ENCODE measurements at places on chromosomes 11 and 22. TPM values are rescaled to one million over a fixed set of nuclear protein-coding genes. Genes with fewer than 3 reads are reported as not detected.

The GUCY1A2 gene
- 0.10 TPM for total RNA-seq

The OR8A1 gene
- not detected for total RNA-seq

The MUS81 gene
- 34.5 TPM for total RNA-seq

The CCDC117 gene
- 14.6 TPM for total RNA-seq

The RAB3IL1 gene
- 13.9 TPM for total RNA-seq

The CCDC15 gene
- total RNA-seq: 0.54 TPM

The IRAG1 gene
- total RNA-seq: 0.05 TPM

The SOX10 gene
- not detected for total RNA-seq

The MMP11 gene
- total RNA-seq: 0.23 TPM

The CD3G gene
- total RNA-seq: not detected

The GLYAT gene
- total RNA-seq: not detected

The UBQLN3 gene
- not detected for total RNA-seq

The CDKN1C gene
- total RNA-seq: 0.76 TPM

The PMM1 gene
- total RNA-seq: 27.5 TPM

The DGAT2 gene
- total RNA-seq: 2.0 TPM

The EMID1 gene
- total RNA-seq: 0.28 TPM

The CHRNA10 gene
- total RNA-seq: 0.84 TPM

The SLC7A4 gene
- not detected for total RNA-seq

The TBX1 gene
- total RNA-seq: 3.1 TPM

The ROBO3 gene
- 3.0 TPM for total RNA-seq

The GAB4 gene
- total RNA-seq: not detected

The SHANK3 gene
- 5.4 TPM for total RNA-seq

The SAC3D1 gene
- 48.4 TPM for total RNA-seq

The C11orf91 gene
- 1.0 TPM for total RNA-seq

The BAIAP2L2 gene
- total RNA-seq: 4.3 TPM

The OAF gene
- total RNA-seq: 12.1 TPM

The BTG4 gene
- 0.09 TPM for total RNA-seq

The APOBEC3B gene
- 30.9 TPM for total RNA-seq

The SPI1 gene
- not detected for total RNA-seq

The C11orf24 gene
- total RNA-seq: 60.3 TPM

The OR52E8 gene
- not detected for total RNA-seq

The MS4A1 gene
- not detected for total RNA-seq
